ENCODE measurements at places on chromosomes 5 and 9.

DNA sequence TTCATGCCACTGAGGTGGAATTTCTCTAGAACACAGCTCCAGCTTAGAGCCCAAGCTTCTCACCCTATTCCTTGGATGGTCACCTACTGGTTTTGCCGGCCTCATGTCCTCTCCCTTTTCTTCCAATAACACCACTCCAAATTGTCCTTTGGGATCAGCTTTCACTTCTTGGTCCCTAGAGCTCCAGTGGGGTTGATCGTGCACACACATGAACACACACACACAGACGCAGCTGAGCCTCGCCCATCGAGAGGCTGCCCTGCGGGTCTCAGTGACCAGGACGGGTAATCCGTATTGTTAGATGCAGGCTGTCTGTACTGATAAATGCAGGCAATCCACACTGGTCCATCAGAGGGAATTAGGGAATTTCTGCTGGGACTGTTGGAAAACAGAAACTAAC lies 6.9 kb downstream of the COL23A1 start:
- H3K4me1 ChIP-seq = no peaks in the 10 kb centered on the region
- H3K36me3 ChIP-seq = no peaks in the 10 kb centered on the region
- no peak overlapping the region for H3K4me3 ChIP-seq
- no peak for DNase-seq

DNA sequence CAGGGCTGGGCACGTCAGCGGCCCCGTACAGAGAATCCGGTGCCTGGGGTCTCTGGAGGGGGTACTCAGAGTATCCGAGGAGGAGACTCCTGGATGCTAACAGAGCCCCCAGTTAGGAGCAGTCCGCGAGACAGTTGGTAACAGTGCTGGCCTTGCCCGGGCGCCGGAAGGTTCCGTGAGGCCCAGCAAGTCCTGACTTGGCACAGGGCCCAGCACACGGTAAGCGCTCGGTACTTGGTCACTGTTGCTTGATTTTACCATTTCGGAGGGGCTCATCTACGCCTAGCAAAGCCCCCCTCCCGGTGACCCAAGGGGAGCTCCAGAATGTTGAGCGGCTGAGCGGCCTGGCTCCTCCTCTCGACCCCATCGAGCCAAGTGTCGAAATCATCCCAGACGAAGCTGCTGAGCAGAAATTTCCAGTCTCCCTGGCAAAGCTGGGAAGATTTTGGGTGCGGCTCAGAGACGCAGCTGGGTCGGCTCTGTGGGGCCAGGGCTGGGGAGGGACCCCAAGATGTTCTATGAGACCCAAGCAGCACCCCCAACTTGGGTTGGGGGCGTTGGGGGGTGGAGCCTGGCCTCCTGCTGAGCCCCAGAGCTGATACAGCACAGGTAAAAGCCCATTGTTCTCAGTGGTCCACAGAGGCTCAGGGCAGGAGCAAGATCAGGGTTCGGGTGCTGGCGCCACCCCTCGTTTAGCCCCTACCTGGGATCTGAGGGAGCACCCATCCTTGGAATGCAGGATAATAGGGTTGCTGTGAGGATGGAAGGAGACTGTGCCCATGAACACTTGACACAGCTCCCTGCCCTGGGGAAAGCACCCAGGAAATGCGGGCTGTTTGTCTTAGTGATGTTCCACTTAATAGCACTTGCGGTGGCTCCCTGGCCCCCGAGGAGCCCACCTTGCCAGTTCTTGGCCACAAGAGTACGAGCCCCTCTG lies 137.2 kb downstream of the C9orf50 start:
- DNase-seq = peak; percentile 91
- H3K4me3 ChIP-seq = peak overlapping the region; percentile 62
- H3K4me1 ChIP-seq = peaks cover 54% of the 10 kb centered on the region
- H3K36me3 ChIP-seq = no peaks in the 10 kb centered on the region
- peak overlapping the region; percentile 100 for H3K27ac ChIP-seq
- H3K27me3 ChIP-seq = no peaks in the 10 kb centered on the region

GRCh38 chr9:134187891-134188385 lies 23.6 kb upstream of the RNU6ATAC start:
- no peak overlapping the region for H3K4me3 ChIP-seq
- H3K27ac ChIP-seq = no peak overlapping the region
- H3K36me3 ChIP-seq = no peaks in the 10 kb centered on the region

DNA sequence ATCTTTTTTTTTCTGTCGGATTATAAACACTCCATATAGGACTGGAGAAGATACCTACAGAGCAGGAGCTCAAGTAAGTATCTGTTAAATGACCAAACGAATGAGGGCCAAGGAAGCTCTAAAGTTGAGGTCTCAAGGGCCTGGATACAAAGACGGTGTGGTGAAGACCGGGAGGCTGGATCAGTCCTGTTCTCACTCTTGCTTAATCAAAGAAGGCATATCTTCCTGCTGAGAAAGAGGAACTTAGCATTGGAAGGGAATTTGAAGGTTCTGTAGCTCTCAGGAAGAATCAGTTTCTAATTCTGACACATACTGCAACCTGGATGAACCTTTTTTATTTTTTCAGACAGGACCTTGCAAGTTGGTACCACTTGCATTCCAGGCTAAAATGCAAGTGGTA lies 28.3 kb upstream of the PAX5 start:
- no peaks in the 10 kb centered on the region for H3K36me3 ChIP-seq
- peaks cover 21% of the 10 kb centered on the region for H3K27me3 ChIP-seq
- H3K4me1 ChIP-seq = no peaks in the 10 kb centered on the region
- no peak for DNase-seq

- H3K4me3 ChIP-seq = no peak overlapping the region
- no peaks in the 10 kb centered on the region for H3K4me1 ChIP-seq
- peaks cover 74% of the 10 kb centered on the region for H3K36me3 ChIP-seq
- H3K27me3 ChIP-seq = no peaks in the 10 kb centered on the region
- H3K27ac ChIP-seq = no peak overlapping the region
Measured at GRCh38 chr5:36177715-36178523, 26.0 kb downstream of the SKP2 start.

DNA sequence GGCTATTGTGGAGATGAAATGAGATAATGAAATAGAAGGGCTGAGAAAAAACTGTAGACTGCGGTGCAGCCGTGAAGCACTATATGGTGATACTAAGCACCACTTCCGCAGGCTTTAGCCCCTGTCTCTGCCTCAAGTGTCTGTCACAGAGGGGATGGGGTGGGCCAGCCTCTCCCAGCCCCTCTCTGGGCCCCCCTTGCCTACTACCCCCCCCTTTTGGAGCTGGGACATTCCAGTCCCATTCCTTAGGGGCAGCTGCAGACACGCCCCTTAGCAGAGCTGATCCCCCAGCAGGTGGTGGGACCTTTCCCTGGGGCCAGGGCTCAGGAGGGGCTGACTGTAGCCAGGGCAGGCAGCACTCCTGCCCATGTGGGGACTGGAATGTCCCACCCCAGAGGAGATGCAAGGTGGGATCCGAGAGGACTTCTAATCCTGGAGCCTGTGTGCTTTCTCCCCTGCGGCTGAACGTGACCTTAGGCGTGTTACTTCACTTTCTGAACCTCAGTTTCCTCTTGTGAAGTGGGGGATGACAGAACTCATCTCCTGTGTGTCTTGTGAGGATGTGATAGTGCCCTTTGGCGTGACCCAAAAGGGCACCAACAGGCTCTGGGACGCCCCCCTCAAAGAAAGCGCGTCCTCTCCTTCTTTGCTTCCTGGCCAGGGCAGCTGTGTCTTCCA lies 1.9 kb downstream of the N4BP3 start:
- no peak for DNase-seq
- H3K27ac ChIP-seq = peak overlapping the region; percentile 11
- H3K4me3 ChIP-seq = peak overlapping the region; percentile 57
- peaks cover 18% of the 10 kb centered on the region for H3K4me1 ChIP-seq

All from upper lobe of right lung (tissue), 1 donor.